CD4-positive, alpha-beta memory T cell (primary cell): ENCODE measurements at places on chromosomes 6 and 20. TPM values are rescaled to one million over a fixed set of nuclear protein-coding genes. Genes with fewer than 3 reads are reported as not detected.
A peak's percentile ranks its signal among the peaks of the same experiment; 100 is the strongest.

DNA sequence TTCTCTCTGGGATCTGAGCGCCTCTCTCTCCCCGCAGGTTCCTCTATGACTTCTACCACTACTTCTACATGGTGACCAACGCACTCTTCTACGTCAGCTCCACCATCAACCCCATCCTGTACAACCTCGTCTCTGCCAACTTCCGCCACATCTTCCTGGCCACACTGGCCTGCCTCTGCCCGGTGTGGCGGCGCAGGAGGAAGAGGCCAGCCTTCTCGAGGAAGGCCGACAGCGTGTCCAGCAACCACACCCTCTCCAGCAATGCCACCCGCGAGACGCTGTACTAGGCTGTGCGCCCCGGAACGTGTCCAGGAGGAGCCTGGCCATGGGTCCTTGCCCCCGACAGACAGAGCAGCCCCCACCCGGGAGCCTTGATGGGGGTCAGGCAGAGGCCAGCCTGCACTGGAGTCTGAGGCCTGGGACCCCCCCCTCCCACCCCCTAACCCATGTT is 36.3 kb upstream of the MRGBP start:
- H3K27ac ChIP-seq, result no peak overlapping the region
- no peak for DNase-seq
- no peak overlapping the region for H3K4me3 ChIP-seq
- H3K27me3 ChIP-seq, result no peaks in the 10 kb centered on the region
- H3K4me1 ChIP-seq, result no peaks in the 10 kb centered on the region
- no peaks in the 10 kb centered on the region for H3K36me3 ChIP-seq

- H3K4me3 ChIP-seq, result no peak overlapping the region
- no peak overlapping the region for H3K27ac ChIP-seq
- DNase-seq, result no peak
- H3K36me3 ChIP-seq, result no peaks in the 10 kb centered on the region
- H3K27me3 ChIP-seq, result no peaks in the 10 kb centered on the region
Observed at GRCh38 chr6:166678426-166678825, 51.4 kb upstream of the RPS6KA2 start.

The EPPIN gene
- total RNA-seq, result not detected

The MRAP2 gene
- total RNA-seq, result not detected

- DNase-seq, result peak; percentile 54
- H3K4me1 ChIP-seq, result peaks cover 30% of the 10 kb centered on the region
- H3K4me3 ChIP-seq, result no peak overlapping the region
- H3K27ac ChIP-seq, result peak overlapping the region; percentile 66
- peaks cover 55% of the 10 kb centered on the region for H3K36me3 ChIP-seq
- H3K27me3 ChIP-seq, result no peaks in the 10 kb centered on the region
Observed at GRCh38 chr20:24960861-24961260, 11.8 kb downstream of the CST7 start.

DNA sequence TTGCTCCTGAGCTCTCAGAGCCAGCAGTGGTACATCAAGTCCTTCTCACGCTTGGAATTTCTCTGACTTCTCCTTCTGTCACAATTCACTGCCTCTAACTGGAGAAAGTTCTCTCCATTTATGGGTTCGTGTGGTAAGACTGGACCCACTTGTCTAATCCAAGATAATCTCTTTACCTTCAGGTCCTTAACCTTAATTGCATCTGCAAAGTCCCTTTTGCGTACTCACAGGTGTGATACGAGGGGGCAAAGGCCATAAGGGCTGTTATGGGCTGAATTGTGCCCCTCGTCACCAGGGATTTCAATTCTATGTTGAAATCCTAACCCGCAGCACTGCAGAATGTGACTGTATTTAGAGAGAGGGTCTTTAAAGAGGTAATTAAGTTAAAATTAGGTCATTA is 27.5 kb upstream of the TBC1D22B start:
- no peak overlapping the region for H3K4me3 ChIP-seq
- no peak for DNase-seq
- H3K4me1 ChIP-seq, result no peaks in the 10 kb centered on the region
- H3K27me3 ChIP-seq, result no peaks in the 10 kb centered on the region
- H3K36me3 ChIP-seq, result no peaks in the 10 kb centered on the region
- no peak overlapping the region for H3K27ac ChIP-seq

The OPN5 gene
- not detected for total RNA-seq

DNA sequence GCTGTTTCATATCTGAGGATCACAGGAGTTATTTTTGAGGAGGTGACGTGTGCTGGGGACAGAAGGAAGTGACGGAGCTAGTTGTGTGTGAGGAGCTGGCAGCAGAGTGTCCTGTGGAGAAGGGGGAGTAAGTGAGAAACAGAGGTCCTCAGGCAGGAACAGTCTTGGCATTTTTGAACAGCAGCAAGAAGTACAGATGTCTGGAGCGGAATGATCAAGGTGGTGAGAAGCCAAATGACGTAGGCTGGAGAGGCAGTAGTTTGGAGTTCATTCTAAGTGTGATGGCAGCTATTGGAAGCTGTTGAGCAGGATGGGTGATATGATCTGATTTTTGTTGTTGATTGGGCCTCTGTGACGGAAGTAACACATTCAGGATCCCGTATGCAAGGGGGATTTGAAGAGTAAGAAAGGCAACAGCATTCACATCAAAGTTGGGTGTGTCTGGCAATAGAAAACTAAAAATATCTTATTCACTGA is 52.3 kb downstream of the SOBP start:
- no peak for DNase-seq
- H3K4me3 ChIP-seq, result no peak overlapping the region
- no peaks in the 10 kb centered on the region for H3K27me3 ChIP-seq
- no peaks in the 10 kb centered on the region for H3K36me3 ChIP-seq

The HS3ST5 gene
- total RNA-seq, result not detected

- no peaks in the 10 kb centered on the region for H3K36me3 ChIP-seq
- DNase-seq, result no peak
- H3K27me3 ChIP-seq, result no peaks in the 10 kb centered on the region
- H3K4me1 ChIP-seq, result peaks cover 45% of the 10 kb centered on the region
Observed at GRCh38 chr6:53546281-53546680, 1.4 kb upstream of the GCLC start.

GRCh38 chr20:1898482-1899240 is 3.5 kb downstream of the SIRPA start:
- H3K27me3 ChIP-seq, result peaks cover 3% of the 10 kb centered on the region
- no peaks in the 10 kb centered on the region for H3K36me3 ChIP-seq
- H3K4me1 ChIP-seq, result peaks cover 5% of the 10 kb centered on the region

GRCh38 chr20:36663031-36663430 is 17.0 kb upstream of the SLA2 start:
- H3K27ac ChIP-seq, result no peak overlapping the region
- no peak for DNase-seq
- H3K27me3 ChIP-seq, result no peaks in the 10 kb centered on the region
- peaks cover 13% of the 10 kb centered on the region for H3K4me1 ChIP-seq
